ENCODE measurements at places on chromosomes 12 and 14.
A peak's percentile ranks its signal among the peaks of the same experiment; 100 is the strongest.

GRCh38 chr12:32589165-32589865 is 89.8 kb upstream of the DNM1L start:
- peak; percentile 67 for DNase-seq

DNA sequence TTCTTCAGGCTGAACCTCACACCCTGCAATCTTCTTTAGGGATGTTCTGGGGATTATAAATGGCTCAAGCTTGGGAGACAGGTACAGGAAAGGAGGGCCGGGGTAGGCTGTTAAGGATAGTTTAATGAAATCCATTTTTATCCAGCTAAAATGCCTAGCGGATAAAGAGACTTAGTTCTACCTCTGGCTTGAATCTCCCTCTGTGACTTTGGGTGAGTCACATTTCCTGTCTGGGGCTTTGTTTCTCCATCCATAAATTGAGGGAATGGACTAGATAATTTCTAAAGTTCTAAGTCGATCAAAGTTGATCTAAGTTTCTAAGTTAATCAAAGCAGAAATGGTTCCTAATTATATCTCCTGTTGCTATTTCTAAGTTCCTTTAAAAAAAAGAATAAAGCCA is 319.6 kb upstream of the E2F7 start:
- DNase-seq, result no peak

GRCh38 chr12:32659908-32660440 is 19.1 kb upstream of the DNM1L start:
- no peak for DNase-seq

DNA sequence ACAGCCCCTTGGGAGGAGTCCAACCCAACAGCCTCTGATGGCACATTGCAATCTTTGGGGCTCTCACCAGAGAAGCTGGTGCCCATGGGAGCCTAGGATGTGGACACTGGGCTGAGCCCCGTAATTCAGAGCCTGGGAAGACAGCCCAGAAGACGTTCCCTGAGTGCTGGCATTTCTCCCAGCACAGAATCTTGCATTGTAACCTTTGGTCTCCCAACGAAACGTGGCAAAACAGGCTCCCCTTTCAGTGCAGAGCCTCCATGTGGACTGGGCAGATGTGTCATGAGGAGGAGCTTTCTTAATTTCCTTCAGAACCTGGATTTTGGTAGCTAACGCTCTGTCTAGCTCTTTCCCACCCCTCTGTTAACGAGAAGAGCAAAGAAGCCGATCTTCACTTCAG is 26.3 kb downstream of the BATF start:
- DNase-seq, result no peak

GRCh38 chr14:85437148-85437547 is 92.8 kb upstream of the FLRT2 start:
- no peak for DNase-seq

GRCh38 chr12:80766897-80767296 is 50.2 kb downstream of the MYF5 start:
- no peak for DNase-seq

DNA sequence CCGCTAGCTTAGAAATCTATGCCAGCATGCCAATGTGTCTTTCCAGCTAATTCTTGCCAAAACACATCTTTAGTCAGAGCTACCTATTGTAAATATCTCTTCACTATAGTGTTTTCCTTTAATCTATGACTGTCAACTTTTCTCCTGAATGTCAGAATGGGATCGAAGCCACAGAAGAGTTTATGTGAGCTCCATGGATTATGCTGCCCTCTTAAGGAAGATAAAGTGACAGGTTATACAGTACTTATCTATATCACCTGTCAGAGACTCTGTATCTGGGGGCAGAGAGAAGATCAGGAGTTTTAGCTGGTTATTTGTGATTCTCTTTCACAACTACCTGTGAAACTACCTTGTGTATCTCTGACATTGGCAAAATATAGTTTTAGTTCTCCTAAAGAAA is 204.3 kb upstream of the SEL1L start:
- DNase-seq, result no peak

DNA sequence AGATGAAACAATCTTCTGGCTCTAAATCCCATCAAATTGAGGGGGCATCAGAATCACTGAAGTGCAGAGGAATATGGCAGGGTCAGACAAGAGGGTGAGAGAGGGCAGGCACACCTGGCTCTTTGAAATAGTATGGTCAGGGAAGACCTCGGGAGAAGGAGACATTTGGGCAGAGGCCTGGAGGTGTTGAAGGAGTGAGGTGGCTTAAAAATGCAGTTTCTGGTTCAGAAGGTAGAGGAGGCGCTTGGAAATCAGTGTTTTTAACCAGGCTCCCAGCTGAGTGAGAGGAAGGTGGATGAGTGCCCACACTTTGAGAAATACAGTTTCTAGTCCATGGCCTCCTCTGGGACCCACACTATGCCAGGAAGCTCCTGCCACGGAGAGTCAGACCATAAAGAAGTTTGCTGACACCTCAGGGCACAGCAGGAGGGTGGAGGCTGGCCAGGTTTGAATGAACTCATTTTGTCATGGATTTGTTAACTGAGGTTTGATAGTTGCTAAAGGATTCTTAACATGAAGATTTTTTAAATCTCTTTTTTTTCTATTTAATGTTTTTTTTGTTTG is 20.1 kb downstream of the NID2 start:
- DNase-seq, result no peak

- no peak for DNase-seq
These were observed 8.5 kb upstream of the IL22 start for GRCh38 chr12:68261896-68262295.

DNA sequence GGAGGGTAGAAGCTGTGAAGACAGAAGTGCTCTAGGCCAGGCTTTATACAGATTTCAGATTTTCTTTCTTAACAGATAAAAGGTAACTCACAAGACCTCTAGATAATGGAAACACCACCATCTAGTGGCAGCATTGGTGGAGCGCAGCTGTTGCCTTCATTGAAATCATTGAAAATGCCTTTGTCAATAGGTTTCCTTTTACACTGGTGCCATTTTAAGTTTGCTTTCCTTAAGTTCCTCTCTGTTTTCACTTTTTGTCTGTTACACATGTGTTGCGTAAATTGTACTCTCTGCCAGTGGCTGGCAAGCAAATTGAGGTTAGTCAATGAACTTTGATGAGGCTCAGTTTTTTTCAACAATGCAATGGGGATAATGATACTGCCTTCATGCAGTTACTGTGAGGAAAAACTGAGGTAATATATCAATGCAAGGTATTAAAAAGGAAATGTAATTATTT is 31.1 kb downstream of the ALDH1L2 start:
- DNase-seq, result peak; percentile 95

- DNase-seq, result peak; percentile 38
These were observed 6.5 kb upstream of the WASHC4 start for GRCh38 chr12:105100998-105101397.

- peak; percentile 53 for DNase-seq
These were observed 12.9 kb downstream of the GNG2 start for GRCh38 chr14:51873221-51873893.

DNA sequence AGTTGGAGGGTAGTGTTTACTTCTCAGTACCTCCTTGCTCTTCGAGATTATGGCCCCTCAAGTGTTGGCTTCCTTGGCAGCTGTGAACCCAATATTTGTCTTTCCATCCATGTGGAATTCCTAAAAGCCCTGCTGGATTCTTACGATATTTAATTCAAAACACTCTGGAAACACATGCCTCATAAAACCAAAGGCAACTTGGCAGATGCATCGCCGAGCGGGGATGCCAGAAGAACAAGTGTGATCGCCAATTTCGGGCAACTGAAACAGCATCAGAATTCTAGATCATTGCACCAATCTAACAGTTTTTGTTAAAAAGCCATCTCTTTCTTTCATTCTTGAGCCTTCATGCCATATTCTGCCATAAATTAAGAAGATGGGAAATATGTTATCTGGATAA is 934.4 kb downstream of the AACS start:
- DNase-seq, result no peak

DNA sequence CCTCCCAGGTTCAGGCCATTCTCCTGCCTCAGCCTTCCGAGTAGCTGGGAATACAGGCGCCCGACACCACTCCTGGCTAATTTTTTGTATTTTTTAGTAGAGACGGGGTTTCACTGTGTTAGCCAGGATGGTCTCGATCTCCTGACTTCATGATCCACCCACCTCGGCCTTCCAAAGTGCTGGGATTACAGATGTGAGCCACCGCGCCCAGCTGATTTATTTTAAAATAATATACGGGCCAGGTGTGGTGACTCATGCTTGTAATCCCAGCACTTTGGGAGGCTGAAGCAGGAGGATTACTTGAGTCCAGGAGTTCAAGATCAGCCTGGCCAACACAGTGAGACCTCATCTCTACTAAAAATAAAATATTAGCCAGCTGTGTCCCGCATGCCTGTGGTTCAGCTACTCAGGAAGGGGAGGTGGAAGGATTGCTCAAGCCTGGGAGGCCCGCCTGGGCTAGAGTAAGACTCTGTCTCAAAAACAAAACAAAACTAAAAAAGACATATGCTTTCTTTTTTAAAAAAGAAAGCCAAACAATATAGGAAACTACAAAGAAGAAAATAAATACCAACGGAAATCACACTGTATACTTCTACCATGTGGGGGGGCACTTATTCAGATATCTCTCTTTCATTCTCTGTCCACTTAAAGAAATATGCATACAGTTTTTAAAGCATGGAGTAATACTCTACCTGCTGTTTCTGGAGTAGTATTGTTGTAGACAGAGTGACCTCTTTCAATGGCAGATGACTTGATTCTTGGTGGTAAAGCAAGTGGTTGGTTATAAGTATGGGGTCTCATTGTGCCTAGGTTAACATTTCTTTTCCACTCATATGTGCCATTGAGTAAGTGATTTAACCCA is 930 bp upstream of the MIA2 start:
- DNase-seq, result peak; percentile 72

DNA sequence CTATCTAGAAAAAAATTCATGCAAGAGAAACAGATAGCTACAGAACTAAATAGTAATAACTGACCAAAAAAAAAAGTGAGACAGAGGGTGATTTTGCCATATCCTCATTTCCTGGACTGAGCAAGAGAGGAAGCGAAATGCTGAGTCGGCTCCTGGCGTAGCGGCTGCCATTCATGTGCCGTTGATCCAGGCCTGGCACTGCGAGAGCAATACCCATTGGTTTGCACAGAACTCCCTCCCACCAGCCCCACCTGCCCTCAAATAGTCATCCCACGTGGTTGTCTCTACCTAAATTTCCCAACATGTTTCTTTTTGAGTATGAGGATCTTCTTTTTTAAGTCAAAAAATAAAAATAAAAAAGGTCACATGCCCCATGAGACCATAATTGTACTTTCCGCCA is 9.4 kb upstream of the WNT5B start:
- DNase-seq, result peak; percentile 83

DNA sequence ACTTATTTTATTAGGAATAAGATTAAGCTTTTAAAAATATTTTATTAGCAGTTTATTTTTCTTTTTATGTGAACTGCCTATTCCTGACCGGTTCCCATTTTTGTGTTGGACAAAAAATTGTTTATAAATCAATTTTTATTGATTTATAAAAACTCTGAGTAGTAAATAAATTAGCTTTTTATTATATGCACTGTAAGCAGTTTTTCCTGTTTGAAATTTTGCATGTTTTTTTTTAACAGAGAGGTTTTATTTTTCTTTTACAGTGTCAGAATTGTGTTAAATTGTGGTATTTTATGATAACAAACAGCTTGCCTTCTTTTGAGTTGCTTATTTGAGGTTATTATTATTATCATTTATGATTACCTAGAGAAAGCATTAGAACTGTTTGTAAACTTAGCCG is 68.1 kb downstream of the FOXA1 start:
- no peak for DNase-seq

DNA sequence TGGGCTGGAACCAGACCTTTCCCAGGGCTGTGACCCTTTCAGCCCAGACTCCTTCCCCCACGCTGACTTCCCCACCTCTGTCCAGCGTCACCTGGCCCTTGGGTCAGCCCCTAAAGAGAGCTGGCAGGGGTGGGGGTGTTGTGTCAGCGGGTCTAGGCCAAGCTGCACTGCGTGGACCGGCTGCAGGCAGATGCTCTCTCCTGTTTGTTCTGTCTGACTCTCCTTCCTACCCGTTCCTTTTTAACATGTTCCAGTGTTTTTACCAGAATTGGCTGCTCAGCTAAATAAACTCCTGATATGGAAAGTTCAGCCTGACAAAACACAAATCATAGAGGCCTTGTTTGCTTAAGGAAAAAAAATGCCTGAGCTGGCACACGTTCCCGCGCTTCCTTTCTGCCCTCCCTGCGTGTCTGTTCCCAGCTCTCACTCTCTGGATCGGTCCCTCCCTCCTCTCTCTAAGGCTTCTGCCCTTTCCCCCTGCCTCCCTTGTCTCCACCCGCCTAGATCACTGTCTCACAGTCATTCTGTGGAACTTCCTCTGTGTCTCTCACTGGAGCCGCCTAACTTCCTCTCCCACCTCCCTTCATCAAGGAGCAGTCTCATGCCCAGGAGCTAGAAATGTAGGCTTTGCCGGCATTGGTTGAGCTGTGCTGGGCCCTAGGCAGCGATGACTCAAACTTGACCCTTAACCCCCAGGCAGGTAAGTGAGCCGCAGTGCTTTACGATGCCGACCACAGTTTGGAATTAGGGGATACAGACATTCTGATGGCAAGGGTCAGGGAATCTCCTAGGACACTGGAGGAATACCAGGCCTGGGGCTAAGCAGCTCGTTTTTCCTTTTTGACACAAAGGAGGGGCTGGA is 15.5 kb upstream of the MLXIP start:
- DNase-seq, result peak; percentile 82
